T-helper 17 cell (primary cell): ENCODE measurements at places on chromosomes 12 and 14.

DNA sequence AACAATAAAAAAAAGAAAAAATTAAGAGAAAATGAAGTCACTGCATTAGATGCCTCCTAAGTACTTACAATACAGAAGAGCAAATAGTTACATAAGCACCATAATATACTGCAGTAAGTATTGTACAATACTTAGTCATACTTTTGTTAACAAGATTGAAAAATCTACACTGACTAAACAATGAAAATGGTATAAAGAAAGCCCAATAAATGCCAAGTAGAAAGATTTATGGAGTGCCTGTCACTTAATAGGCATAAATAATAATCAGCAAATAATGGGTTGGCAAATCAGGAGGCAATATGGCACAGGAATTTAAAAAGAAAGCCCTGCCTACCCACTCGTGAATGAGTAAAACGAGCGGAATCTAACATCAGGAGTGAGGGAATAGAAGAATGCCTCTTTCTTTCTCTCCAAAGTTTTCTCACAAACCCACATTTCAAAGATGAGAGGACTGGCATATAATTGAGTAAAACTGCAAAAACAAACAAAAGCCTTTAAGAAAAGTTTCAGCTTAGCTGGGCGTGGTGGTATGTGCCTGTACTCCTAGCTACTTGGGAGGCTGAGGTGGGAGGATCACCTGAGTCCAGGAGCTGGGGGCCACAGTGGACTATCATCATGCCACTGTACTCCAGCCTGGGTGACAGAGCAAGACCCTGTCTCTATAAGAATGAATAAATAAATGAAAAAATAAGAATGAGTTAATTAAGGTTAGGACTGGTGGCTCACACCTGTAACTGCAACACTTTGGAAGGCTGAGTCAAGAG is 36.1 kb downstream of the CRY1 start:
- no peak for DNase-seq

DNA sequence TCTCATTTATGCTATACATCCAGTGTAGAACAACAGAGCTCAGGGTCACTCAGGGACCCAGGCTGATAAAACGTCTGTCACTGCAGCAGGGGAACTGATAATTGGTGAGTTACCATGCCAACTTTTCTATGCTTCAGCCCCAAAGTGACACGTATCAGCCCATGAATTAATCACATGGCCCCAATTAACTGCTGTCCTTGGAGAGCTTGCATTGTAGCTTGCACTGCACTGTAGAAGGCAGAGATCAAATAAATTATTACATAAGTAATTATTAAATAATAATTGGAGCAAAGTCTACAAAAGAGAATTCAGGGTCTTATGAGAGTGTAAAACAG is 144.6 kb downstream of the SUDS3 start:
- no peak for DNase-seq

- DNase-seq: no peak
Observed at GRCh38 chr14:50678163-50678562, 10.1 kb upstream of the SAV1 start.

GRCh38 chr12:77435446-77436091 is 370.2 kb upstream of the E2F7 start:
- no peak for DNase-seq

- DNase-seq: no peak
Observed at GRCh38 chr12:82213761-82214160, 144.4 kb downstream of the CCDC59 start.

- no peak for DNase-seq
Observed at GRCh38 chr12:76455582-76456345, 103.8 kb downstream of the OSBPL8 start.

DNA sequence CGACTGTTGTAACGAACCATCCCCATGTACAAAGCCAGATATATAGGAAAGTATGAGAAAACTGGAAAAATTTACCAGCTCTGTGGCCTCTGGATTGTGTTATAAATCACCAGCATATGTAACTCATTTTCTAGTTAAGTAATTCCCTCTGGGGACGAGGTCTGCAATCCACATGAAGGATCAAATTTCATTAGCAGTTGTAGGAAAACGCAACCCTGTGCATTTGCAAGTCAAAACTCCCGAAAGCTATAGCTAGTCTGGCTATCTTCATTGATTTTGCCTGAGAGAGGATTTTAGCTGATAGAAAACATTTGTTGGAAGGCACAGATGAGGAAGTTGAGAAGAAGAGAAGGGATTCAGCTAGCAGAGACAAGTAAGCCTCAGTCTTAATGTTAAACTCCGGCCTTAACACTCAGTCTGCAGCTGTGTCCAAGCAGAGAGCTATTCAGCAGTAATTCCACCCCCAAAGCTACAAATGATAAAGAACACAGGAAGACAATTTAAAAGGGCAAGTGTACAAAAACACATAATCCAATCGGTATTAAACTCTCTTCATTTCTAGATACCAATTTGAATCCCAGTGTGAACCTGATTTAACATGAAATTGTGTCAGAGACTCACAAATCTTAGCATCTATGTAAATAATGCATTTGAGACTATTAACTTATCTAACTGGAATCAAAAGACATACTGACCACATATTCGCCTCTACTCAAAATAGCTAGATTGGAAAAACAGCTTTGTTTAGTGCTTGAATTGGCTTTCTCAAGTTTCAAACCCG is 54.2 kb upstream of the CERS5 start:
- no peak for DNase-seq

GRCh38 chr12:55938826-55939501 is 8.0 kb downstream of the DGKA start:
- DNase-seq: no peak

DNA sequence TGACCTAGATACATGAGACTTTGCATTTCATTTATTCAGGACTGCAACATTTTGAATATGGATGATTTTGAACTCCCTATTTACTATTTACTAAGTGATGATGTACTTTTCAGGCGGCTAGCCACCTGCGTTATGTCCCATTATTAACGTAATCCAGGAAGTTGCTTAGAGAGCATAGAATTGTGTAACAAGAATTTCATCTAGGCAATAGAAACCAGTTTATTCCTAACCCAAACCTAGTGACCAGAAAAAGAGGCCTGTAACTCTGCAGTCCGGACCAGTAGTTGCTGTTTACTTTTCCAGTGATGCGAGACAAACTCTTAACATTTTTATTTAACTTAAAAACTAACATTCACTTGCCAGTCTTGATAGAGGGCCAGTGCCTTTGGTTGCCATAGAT is 12.3 kb downstream of the NUDT4 start:
- no peak for DNase-seq

- DNase-seq: no peak
Observed at GRCh38 chr12:105253866-105254513, 18.0 kb upstream of the APPL2 start.

DNA sequence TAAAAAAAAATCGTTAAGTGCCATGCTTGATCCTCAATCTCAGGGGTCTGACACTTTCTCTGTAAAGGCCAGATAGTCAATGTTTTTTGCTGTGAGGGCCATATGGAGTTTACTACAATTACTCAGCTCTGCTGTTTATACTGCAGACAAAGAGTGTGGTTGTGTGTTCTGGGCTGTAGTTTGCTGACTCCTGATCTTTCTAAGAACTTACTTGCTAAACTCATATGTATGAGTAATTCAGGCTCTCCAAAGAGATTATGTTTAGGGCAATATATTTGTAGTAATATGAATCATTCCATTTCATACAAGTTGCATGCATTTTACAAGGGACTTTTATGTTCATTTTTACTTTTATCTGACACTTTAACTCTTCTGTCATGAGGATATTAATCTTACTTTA is 188.2 kb downstream of the TMTC2 start:
- DNase-seq: no peak

DNA sequence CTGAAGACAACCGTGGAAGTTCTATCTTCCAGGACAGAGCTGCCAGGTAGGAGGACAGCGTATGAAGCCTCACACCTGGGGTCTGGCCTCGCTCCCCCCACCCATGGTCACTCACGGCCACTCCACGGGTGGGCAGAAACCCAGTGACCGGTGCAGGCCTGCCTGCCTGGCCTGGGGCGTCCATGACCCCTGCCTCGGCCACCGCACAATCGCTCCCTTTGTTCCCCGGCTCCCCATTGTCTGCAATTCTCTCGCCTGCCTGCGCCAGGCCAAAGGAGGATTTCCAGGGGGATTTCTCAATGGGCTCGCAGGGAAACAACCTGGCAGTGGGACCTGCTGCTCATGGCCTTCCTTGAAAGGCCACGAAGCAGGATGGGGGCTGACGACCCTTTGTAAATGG is 22.6 kb downstream of the CCDC85C start:
- DNase-seq: no peak

GRCh38 chr14:69505338-69506240 is 21.1 kb downstream of the PLEKHD1 start:
- DNase-seq: no peak

GRCh38 chr14:24367514-24368211 is at the start of gene NFATC4:
NFATC4 (plus strand) TSS chr14:24368184; CDS start chr14:24368341, 157 bp downstream.
- DNase-seq: no peak

DNA sequence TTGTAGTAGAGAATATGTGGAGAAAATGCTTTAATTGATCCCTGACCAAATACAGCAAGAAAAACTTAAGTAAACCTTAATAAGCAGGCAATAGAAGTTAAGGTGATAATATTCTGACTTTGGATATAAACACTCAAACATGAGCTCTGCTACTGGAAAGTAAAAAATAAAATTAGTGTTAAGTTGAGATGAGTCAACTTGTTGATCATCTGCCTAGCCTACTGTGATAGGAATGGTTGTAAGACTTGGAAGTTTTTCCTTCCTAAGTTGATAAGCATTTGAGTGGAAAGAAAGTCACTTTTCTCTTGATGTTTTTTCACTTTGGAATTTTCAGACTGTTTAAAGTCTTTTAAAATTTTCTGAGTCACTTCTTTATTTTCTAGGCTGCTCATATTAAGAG is 26.0 kb downstream of the ADIPOR2 start:
- no peak for DNase-seq

DNA sequence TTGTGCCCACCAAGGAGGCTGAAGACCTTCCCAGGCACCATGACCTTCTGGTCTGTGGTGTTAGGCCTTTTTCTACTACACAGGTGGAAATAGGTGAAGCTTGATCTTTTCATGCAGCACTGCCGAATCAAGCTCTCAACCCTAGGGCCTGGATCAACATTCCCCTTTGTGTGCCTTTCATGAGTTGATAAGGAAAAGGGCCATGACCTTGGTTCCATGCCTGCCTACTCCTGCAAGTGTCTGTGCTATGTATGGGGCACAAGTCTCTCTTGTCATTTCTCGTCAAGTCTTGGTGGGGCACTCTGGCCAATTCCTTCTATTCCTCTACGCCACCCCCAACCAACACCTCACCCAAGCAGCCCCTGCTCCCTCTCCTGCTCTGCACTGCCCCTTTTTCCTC is 154.5 kb downstream of the SLC8A3 start:
- DNase-seq: no peak
